Esophagus muscularis mucosa (tissue), 4 donors: ENCODE measurements at places on chromosomes 5 and 9.

DNA sequence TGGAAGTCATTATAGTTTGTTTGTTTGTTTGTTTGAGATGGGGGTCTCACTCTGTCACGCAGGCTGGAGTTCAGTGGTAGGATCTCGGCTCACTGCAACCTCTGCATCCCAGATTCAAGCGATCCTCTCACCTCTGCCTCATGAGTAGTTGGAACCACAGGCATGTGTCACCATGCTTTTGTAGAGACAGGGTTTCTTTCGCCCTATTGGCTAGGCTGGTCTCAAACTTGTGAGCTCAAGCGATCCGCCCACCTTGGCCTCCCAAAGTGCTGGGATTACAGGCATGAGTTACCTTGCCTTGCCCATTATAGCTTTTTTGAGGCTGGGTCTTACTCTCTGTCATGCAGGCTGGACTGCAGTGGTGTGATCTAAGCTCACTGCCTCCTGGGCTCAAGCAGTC, 28.8 kb downstream of the NSD1 start:
- H3K4me1 ChIP-seq, result no peaks in the 10 kb centered on the region
- no peaks in the 10 kb centered on the region for H3K27me3 ChIP-seq
- peaks cover 33% of the 10 kb centered on the region for H3K36me3 ChIP-seq

DNA sequence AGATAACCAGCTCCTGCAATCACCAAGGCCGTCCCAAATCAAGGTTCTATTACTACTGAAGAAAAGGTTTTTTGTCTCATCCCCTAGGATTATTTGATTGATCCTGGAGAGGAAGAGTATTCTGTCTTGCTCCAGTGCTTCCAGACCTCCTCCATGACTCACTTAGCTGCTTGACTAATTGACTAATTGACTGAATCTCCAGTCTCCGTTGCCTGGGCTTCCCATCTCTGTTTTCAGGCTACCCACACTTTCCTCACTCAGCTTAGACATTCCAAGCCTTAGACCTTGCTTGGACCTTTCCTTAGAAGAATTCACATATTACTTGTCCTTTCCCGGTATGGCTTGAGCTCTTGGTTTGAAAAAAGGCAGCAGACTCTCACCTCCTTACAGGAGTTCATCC, 60.6 kb downstream of the FRMD3 start:
- DNase-seq, result no peak
- no peak overlapping the region for H3K4me3 ChIP-seq
- no peak overlapping the region for H3K27ac ChIP-seq
- peaks cover 15% of the 10 kb centered on the region for H3K4me1 ChIP-seq
- no peaks in the 10 kb centered on the region for H3K27me3 ChIP-seq

DNA sequence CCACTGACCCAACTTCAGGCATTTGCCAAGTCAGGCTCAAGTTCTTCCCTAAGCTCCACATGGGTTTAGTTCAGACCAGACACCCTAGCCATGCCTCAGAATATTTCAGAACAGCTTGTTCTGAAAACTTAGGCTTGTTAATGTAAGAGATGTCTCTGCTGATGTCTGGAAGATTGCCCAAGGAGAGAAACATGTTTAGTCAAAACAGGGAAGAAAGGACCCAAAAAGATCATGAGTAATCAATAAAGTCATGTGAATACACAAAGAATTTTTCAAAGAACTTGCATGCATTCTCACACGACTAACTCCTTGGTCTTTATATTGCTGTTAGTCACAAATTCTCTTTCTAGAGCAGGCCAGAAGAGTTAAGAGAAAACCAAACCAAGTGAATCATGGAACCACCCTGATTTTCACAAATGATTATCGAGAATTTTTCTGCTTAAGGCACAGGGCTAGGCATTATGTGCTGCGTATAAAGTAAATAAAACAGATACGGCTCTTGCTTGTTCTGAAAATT, 158.1 kb upstream of the HMHB1 start:
- no peaks in the 10 kb centered on the region for H3K36me3 ChIP-seq
- no peaks in the 10 kb centered on the region for H3K27me3 ChIP-seq
- H3K4me1 ChIP-seq, result peaks cover 12% of the 10 kb centered on the region
- DNase-seq, result no peak

DNA sequence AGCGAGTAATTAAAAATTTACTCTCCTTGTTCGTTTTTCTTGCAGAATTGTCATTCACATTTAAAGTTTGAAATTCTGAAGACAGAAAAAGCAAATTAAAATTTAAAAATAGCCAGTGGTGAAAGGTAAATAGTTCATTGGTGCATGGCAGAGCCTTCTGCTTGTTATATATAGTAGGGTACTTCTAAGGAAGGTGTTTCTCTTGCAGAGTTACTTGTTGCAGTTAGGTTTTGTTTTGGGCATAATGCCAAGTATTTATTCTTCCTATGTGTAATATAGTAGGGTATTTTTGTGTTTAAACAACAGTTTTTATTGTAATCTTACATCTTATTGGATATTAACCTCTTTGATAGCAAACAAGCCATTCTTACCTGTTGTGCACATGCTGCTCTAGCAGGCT, 179.4 kb downstream of the KDM4C start:
- no peaks in the 10 kb centered on the region for H3K27me3 ChIP-seq
- DNase-seq, result no peak
- H3K4me1 ChIP-seq, result peaks cover 4% of the 10 kb centered on the region
- no peaks in the 10 kb centered on the region for H3K36me3 ChIP-seq
- no peak overlapping the region for H3K27ac ChIP-seq
- no peak overlapping the region for H3K4me3 ChIP-seq

- H3K36me3 ChIP-seq, result no peaks in the 10 kb centered on the region
- H3K27me3 ChIP-seq, result no peaks in the 10 kb centered on the region
- no peak overlapping the region for H3K27ac ChIP-seq
- no peak overlapping the region for H3K4me3 ChIP-seq
- no peaks in the 10 kb centered on the region for H3K4me1 ChIP-seq
These were observed 508.1 kb downstream of the NR2F1-AS1 start for GRCh38 chr5:93072831-93073459.
